ENCODE measurements at places on chromosomes 12 and 14.
A peak's percentile ranks its signal among the peaks of the same experiment; 100 is the strongest.

DNA sequence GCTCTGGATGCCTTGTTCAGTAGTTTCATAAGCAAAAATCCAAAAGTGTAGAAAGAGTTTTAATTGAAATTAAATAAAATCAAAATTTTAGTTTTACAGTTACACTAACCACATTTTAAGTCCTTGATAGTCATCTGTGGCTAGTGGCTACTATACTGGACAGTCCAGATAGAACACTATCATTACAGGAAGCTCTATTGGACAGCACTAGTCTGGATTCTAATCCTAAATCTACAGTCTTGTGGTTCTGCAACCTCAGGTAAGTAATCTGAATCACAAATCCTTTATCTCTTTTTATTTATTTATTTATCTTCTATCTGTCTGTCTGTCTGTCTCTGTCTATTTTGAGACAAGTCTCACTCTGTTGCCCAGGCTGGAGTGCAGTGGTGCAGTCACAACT, 18.0 kb downstream of the RAP1B start:
- no peak for DNase-seq

DNA sequence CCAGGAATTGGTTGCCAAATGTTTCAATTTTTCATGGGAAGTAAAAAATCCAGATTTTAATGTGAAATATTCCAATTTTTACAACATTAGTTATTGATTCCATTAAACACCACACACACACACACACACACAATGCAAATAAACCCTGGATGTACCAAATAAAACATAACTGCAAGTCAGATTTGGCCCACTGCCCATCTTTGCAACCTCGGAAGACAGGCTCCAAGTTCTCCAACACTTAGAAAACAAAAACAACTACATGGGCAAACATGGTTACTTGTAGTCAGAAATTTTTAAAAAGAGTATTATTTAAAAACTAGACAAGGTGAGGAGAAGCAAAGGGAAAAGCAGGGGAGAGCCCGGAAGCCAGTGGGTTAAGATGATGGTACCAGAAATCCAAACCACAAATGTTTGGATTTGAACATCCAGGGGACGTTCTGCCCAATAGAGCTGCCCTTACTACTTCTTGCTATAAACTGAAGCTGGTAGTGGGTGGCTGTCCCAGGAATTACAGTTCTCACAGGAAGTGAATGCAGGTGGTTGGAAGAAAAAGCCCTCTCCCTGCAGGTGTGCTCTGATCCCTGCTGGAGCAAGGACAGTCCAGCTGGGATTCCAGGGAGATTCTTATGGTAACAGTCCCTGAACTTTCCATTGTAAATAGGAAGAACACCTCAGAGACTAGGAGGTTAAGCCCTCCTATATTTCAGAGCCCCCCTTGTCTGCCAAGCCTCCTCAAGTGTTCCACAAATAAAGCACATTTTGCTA, 111.7 kb downstream of the SLC25A21 start:
- DNase-seq = no peak

GRCh38 chr12:2173971-2174370, 121.2 kb downstream of the CACNA1C start:
- no peak for DNase-seq

- no peak for DNase-seq
Measured at GRCh38 chr14:24673534-24674203, 39.7 kb upstream of the GZMB start.

- no peak for DNase-seq
Measured at GRCh38 chr12:104956870-104957718, 996 bp downstream of the SLC41A2 start.

DNA sequence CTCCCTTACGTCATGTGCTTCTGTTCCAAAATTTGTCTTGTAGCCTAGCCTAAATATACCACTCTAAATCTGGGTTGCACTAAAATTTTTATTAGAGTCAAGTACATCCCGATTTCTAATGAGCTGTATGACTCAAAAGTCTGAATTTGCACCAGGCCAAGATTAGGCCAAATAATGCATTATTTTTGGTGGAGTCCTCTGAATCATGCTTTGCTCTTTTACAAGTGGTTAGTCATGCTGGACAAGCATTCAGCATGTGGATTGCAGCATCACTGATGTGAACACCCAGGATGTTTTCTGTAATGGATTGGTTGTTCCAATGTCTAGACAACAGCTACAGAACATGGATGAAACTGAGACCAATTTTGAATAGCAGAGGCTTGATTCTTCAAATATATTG, 23.7 kb downstream of the HEBP1 start:
- no peak for DNase-seq

DNA sequence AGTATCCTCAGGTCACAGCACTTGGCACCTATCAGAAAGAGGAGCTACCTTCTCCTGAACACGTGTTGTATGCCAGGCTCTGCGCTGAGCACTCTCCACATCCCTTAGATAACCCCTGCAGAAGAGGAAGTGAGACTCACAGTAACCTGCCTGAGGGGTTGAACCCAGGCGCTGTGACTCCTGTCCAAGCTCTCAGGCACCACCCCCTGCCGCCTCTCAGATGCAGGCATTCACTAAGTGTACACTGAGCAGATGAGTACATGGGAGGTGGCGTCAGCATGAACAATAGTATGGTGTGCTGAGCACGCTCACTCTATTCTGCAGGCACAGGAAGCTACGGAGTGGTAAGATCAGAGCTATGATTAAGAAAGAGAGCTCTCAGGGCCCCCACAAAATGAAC, 21.0 kb upstream of the RIC8B start:
- peak; percentile 5 for DNase-seq

- DNase-seq = no peak
Measured at GRCh38 chr12:122659579-122659978, 43.6 kb downstream of the HCAR2 start.

DNA sequence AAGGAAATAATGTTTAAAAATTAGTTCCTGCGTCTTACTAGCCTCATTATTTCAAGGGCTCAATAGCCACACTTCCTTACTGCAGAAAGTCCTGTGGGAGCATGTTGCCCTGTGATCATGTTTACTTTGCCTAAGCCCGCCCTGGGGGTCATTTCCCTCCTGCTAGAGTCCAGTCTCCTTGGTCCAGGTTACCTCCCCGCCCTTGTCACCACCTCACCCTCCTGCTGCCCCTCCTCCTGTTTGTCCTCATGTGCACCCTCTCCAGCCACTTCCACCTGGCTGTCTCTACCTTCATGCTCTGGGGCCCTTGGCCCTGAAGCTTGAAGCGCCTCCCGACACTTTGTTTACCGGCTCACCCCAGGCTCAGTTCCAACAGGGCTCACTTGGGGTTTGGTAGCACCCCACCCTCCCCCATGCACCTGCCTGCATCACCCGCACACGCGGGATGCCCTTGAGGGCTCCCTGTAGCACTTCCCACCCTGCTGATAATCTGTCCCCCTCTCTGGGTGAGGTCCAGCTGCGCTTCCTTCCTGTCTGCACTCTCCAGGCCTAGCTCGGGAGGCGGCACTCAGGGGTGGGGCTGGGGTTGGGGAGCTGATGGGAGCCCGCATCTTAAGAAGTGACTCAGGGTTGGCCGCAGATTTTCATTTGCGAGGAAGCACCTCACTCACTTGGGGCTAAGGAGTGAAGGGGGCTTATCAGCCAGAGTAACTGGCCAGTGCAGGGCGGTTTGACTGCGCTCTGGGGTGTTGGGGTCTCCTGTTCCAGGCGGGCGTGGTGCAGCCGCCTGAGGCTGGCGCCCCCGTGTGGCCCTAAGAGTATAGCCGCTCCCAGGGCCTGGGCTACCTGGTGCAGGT, 40.1 kb downstream of the SMIM41 start:
- DNase-seq = no peak
